Activated CD4-positive, alpha-beta T cell treated with anti-CD3 and anti-CD28 coated beads for 36 hours (primary cell): ENCODE measurements at places on chromosomes 3 and 15.

GRCh38 chr15:96345560-96346399 lies 15.3 kb downstream of the NR2F2 start:
- DNase-seq: no peak

- DNase-seq: no peak
These were observed 273.4 kb downstream of the ARRDC4 start for GRCh38 chr15:98233873-98234272.

DNA sequence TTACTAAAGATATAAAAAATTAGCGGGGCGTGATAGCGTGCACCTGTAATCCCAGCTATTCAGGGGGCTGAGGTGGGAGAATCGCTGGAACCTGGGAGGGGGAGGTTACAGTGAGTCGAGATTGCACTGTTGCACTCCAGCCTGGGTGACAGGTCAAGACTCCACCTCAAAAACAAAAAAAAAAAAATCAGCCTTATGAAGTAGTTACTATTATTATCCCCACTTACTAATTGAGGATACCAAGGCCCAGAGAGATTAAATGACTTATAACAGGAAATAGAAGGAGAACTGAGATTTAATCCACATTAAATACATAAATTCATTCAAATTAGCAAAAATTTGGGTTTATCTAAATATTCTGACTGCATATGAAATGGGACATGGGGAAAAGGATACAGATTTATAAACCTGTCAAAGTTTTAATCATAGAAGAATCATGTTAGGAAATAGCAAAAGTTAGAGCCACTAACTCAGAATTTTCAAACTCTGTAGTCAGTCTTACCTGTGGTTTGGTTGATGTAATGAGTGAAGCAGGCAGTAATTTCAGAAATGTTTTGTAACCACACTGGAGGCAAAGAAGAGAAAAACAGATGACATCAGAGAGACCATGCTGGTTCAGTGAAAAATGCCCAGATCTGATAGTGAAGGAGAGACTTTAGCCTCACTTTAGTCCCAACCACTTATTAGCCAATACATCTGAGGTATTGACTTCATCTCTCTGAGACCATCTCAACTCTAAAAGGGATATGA lies 25.0 kb upstream of the ACAP2 start:
- DNase-seq: no peak

- peak; percentile 47 for DNase-seq
These were observed 23.0 kb upstream of the RETNLB start for GRCh38 chr3:108780235-108780634.
